ENCODE measurements at places on chromosomes 6 and 20. TPM values are rescaled to one million over a fixed set of nuclear protein-coding genes. Genes with fewer than 3 reads are reported as not detected.

KCNQ2 gene
- 88.6 TPM for total RNA-seq

SSTR4 gene
- not detected for total RNA-seq

BIRC7 gene
- not detected for total RNA-seq

DNA sequence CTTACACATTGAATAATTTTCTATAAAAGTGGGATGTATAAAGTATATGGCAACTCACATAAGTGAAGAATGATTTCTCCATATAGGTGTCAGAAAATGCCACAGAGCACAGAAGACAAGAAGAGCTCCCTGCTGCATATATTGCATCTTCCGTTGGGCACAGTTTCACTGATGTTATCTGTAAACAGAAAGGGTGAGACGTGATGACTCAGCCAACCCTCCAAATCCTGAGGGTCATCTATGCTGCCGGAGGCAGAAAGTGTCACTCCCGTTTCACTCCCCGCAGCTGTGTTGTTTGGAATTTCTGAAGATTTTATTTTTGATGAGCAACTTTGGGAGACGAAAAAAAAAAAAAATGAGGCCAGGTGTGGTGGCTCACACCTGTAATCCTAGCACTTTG lies 644.1 kb downstream of the C6orf118 start:
- H3K36me3 ChIP-seq = no peaks in the 10 kb centered on the region
- no peak for DNase-seq
- no peaks in the 10 kb centered on the region for H3K4me1 ChIP-seq
- no peak overlapping the region for H3K4me3 ChIP-seq
- H3K27me3 ChIP-seq = no peaks in the 10 kb centered on the region

GRCh38 chr6:30879684-30880427 lies 4.5 kb upstream of the DDR1 start:
- H3K27ac ChIP-seq = peak overlapping the region; percentile 43
- no peaks in the 10 kb centered on the region for H3K36me3 ChIP-seq
- H3K27me3 ChIP-seq = no peaks in the 10 kb centered on the region
- H3K4me1 ChIP-seq = peaks cover 28% of the 10 kb centered on the region
- H3K4me3 ChIP-seq = peak overlapping the region; percentile 51
- DNase-seq = no peak

DNA sequence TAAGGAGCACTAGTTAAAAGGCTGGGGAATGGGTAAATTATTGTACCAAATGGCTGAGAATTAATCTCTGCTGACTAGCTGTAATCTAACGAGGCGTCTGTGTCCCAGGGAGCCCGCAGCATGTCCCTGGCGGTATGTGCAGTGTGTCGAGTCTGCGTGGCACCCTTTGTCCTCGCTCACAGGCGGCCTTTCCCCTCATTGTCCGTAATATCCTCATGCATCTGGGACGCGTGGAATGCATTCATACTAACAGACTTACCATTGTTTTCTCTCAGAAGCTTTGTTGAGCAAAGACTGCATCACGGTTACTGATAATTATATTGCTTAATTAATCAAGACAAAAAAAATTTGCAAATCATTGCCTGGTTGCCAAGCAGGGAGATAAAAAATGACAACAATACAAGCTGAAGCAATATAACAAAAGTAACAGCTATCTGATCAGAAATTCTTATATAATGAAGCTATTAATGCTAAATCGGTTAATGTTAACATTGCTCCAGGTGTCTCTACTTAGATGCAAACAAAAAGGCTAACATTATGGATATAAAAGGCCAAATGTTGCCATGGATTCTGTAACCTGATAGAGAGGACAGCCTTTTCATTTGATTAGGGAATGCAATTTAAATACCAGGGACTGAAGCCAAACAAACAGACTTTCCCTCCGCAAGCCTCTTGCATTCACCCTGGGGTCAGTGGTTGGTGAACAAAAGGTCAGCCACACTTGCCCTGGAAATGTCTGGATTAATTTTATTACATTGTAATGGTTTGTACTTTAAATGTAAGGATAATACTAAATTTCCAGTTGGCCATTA lies 124.8 kb downstream of the INSM1 start:
- H3K27me3 ChIP-seq = no peaks in the 10 kb centered on the region
- H3K27ac ChIP-seq = peak overlapping the region; percentile 38
- H3K4me1 ChIP-seq = no peaks in the 10 kb centered on the region
- no peak overlapping the region for H3K4me3 ChIP-seq

All from H1 (cell line).